ENCODE measurements at places on chromosomes 5 and 9.

GRCh38 chr5:88979244-88979643 lies 96.3 kb upstream of the MEF2C start:
- no peak overlapping the region for H3K4me3 ChIP-seq
- H3K36me3 ChIP-seq = no peaks in the 10 kb centered on the region
- H3K27me3 ChIP-seq = no peaks in the 10 kb centered on the region
- no peaks in the 10 kb centered on the region for H3K4me1 ChIP-seq
- H3K27ac ChIP-seq = no peak overlapping the region
- no peak for DNase-seq

- H3K4me1 ChIP-seq = no peaks in the 10 kb centered on the region
- DNase-seq = no peak
- H3K36me3 ChIP-seq = no peaks in the 10 kb centered on the region
- no peak overlapping the region for H3K27ac ChIP-seq
- no peak overlapping the region for H3K4me3 ChIP-seq
- no peaks in the 10 kb centered on the region for H3K27me3 ChIP-seq
These were observed 415.0 kb downstream of the ARHGEF28 start for GRCh38 chr5:74040811-74041491.

GRCh38 chr9:131685753-131686706 lies 53.8 kb downstream of the RAPGEF1 start:
- H3K27me3 ChIP-seq = no peaks in the 10 kb centered on the region
- no peaks in the 10 kb centered on the region for H3K36me3 ChIP-seq
- DNase-seq = no peak
- no peak overlapping the region for H3K27ac ChIP-seq
- peaks cover 25% of the 10 kb centered on the region for H3K4me1 ChIP-seq
- no peak overlapping the region for H3K4me3 ChIP-seq

DNA sequence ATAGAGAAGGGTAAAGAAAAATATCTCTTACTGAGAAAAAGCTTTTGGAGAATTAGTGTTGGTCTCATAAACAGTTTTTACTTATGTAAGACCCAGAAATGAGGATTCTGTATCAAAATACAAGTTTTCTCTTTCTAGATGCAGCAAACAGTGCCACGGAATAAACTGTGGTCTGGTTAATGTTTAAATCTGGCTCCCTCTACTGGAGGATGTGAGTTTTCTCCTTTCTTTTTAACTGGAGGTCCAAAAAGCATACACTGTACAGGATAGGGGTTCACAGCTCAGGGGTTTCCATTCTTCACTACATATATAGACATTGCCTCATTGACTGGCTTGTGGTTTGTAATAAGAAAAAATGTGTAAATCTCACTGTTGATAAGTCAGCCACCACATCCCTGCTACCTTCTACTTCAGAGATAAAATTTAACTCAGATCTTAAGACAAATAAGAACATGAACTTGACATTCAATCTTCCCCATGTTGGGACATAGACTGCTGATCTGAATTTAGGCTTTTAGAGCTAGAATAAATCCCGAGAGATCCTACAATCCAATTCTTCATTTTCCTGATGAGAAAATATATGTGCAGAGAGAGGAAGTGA lies 98.9 kb downstream of the CFAP95 start:
- no peak overlapping the region for H3K4me3 ChIP-seq
- no peak overlapping the region for H3K27ac ChIP-seq
- H3K27me3 ChIP-seq = no peaks in the 10 kb centered on the region
- H3K4me1 ChIP-seq = no peaks in the 10 kb centered on the region

Data from tibial artery (tissue), 4 donors.